ENCODE measurements at places on chromosomes 1 and 21. TPM values are rescaled to one million over a fixed set of nuclear protein-coding genes. Genes with fewer than 3 reads are reported as not detected.
A peak's percentile ranks its signal among the peaks of the same experiment; 100 is the strongest.

GRCh38 chr1:33649759-33650158 is 177.3 kb downstream of the ZSCAN20 start:
- no peak for DNase-seq

DNA sequence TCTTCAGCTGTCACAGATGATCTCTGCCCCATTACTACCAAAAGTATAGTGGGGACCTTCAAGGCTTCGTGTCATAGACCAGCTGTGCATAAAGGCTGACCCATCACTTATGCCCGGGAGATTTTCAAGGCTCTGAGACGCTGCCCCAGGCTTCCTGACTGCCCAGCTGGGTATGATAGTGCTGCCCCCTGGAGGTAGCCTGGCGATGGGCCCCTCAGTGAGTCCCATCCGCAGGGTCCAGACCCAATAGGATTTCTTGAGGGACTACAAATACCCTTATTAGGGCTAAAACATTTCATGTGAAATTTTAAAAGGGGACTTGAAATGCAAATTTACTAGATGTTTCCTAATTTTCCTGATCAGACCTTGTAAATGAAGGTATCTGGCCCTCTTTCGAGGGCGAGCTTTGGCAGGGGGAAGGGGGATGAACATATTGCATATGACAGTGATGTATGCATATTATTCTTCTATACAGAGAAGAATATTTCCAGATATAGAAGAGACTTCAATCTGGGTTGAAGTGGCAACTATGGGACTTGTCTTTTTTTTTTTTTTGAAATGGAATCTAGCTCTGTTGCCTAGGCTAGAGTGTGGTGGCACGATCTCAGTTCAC is 11.7 kb upstream of the FCMR start:
- peak; percentile 11 for DNase-seq

MCOLN3 gene
- polyA plus RNA-seq: not detected

GRCh38 chr21:14995226-14995625 is 69.6 kb downstream of the NRIP1 start:
- DNase-seq: no peak

- no peak for DNase-seq
Measured at GRCh38 chr1:213051881-213052202, 801 bp downstream of the RPS6KC1 start.

- DNase-seq: peak; percentile 42
Measured at GRCh38 chr1:42211224-42211623, 46.7 kb upstream of the GUCA2A start.

- no peak for DNase-seq
Measured at GRCh38 chr1:4085546-4085945, 185.5 kb upstream of the C1orf174 start.

Data from endothelial cell of umbilical vein (primary cell).